Keratinocyte (primary cell): ENCODE measurements at places on chromosomes 2 and 18. TPM values are rescaled to one million over a fixed set of nuclear protein-coding genes. Genes with fewer than 3 reads are reported as not detected.

GRCh38 chr2:3960106-3960505 is 256.7 kb downstream of the DCDC2C start:
- no peak for DNase-seq

GRCh38 chr2:206212673-206213513 is 53.2 kb downstream of the EEF1B2 start:
- DNase-seq = no peak

GRCh38 chr2:59899692-59900091 is 653.8 kb downstream of the BCL11A start:
- no peak for DNase-seq

DNA sequence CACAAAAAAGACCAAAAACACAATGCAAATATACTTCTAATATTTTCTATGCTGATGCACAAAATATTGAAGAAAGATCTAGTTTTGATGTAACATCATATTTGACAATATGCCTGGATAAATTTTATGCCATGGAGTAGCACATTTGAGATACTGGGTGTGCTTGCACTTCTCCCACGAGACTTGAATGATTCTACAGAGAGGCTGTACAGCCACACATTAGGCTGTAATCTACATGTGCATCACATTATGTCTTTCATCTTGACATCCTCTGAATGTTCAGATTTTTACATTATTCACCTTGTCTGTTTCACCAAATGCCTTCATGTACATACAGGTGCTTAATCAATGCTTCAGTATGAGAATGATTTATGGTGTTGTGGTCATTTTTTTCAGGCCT is 756.4 kb upstream of the CDH7 start:
- DNase-seq = no peak

DNA sequence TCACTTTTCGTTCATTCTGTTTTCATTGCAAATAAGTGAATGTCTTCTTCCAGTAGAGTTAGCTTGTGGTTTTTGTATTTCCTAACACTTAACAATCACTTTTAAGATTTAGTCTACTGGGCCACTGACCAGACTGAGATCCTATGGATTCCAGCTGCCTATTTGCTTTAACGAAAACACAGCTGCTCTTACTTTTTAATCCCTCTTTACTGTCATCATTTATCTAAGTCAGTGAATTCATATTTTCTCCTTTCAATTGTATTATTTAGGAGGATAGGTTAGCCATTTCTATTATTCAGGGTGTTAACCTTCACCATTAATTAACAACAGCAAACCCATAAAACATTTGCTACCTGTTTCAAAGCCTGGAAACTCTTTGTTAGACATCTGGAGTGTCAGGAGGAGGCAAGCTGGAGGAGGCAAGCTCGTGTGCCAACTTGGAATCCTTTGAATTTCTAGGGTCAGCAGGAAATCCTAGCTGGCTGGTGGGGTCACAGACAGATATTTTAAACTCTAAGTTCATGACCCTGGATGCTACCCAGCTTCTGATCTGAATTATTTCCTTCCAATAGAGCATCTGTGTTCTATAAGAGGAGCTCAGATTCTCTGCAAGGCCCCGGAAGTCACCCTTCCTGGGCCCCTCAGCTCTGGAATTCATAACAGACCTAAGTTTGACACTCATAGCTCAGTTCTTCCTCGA is 385.3 kb downstream of the RBM43 start:
- DNase-seq = no peak

PDK1 gene
- 10.5 to 29.2 TPM (median 22.9 TPM) in 3 replicates for polyA plus RNA-seq

CFC1 gene
- not detected in 3 replicates for polyA plus RNA-seq
